ENCODE measurements at places on chromosomes 1 and 21.

DNA sequence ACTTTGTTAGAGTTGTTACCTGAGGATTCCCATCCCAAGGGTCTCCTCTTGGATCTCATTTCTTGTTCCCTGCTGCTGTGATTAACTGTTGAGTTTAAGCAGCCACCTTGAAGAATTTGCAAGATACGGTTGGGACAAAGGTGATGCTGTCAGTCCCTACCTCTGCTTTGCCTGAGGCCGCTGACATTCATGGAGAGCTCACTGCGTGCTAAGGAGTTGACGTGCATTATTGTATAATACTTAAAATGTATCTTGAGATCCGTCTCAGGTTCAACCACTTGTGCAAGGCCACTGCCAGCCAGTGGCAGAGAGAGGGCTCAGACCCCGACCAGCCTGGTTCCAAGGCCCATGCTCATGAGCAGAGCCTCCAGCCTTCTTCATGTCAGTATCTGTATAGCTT is 14.2 kb downstream of the DOP1B start:
- no peak for DNase-seq

DNA sequence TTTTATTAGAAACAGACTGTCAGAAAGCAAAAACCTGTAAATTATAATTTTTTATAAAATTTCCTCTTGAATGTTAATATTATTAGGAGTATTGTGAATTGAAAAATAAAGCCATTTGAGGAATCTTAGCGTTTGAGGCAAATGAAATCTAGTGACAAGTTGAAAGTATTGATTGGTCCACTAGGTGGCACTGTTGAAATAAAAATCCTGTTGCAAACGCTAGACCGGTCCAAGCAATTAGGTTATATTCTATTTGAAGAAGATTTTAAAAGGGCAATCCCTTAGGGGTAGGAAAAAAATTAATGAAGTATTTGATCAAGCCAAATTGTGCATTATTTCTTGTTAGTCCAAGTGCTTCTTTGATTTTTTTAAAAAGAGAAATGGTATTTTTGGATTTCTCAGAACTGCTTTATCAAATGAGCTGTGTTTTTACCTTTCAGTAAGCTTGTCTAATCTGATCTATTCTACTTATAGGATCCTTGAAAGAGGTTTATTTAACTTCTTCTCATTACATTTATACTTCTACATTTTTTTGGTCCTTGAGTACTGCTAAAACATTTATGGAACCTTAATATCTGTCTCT is 57.7 kb downstream of the ATG4C start:
- no peak for DNase-seq

GRCh38 chr1:116439701-116440100 is 66.7 kb downstream of the ATP1A1 start:
- DNase-seq: no peak

DNA sequence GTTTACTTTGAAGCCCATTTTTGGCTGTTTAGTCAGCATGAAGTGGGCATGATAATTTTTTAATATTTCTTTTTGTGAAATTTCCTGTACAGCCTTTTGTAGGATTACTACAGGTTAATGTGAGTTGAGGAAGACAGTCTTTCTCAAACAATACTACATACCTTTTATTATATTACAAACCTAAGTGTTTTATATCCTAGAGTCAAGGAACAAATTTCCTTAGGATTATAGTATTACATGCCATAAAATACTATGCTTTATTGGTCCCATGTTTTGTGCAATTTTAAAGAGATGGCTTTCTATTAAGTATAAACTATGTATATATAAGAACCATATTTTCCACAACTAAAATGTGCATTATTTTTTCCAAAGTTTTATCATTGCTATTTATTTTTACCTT is 9.2 kb upstream of the CHAF1B start:
- no peak for DNase-seq

GRCh38 chr1:52554267-52554640 is 1.4 kb upstream of the TUT4 start:
- DNase-seq: no peak

DNA sequence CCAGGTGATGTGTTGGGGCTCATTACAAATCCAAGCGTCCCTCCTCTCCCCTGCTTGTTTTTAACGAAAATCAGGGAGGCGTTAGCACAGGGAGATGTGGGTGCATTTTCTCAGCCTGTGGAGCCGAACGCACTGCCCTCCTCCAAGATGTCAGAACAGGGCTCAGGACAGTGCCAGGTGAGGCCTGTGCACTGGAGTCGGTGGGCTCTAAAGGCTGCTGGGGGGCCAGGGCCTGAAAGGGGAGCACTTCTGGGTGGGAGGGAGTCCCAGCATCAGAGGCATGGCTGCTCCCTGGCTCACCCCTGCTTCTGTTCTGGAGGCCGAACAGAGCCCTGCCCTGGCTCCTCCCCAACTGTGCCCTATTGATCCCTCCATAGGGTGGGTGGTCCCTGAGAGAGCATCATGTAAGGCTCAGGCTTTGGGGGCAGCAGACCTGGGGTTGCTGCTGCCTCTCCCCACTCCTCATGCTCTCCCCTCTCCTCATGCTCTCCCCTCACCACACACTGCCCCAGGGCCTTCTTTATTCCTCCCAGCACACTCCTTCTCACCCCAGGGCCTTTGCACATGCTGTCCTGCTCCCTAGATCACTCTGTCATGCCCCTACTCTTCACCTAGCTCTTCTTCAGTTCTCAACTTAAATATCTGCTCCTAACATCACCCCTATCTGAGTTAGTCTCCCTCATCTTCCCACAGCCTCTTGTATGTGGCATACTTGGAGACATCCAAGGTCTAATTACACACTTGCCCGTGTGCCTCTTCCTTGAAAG is 725.2 kb downstream of the PTPRU start:
- no peak for DNase-seq

- no peak for DNase-seq
These were observed 5.5 kb upstream of the PRKAB2 start for GRCh38 chr1:147177611-147178380.

DNA sequence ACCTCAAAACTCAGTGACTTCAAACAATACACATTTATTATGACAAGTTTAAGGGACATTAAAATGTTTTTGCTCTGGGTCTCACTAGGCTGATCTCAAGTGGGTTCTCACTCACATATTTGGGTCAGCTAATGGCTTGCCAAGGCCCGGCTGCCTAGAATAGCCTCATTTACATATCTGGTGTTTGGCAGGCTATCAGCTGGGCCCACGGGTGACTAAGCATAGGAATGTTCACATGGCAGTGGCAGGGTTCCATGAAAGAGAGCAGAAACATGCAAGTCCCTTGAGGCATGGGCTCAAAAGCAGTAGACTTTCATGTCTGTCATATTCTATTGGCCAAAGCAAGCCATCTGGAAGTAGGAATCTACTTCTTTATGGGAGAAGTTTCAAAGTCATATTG is 492.6 kb downstream of the KCNT2 start:
- DNase-seq: no peak

DNA sequence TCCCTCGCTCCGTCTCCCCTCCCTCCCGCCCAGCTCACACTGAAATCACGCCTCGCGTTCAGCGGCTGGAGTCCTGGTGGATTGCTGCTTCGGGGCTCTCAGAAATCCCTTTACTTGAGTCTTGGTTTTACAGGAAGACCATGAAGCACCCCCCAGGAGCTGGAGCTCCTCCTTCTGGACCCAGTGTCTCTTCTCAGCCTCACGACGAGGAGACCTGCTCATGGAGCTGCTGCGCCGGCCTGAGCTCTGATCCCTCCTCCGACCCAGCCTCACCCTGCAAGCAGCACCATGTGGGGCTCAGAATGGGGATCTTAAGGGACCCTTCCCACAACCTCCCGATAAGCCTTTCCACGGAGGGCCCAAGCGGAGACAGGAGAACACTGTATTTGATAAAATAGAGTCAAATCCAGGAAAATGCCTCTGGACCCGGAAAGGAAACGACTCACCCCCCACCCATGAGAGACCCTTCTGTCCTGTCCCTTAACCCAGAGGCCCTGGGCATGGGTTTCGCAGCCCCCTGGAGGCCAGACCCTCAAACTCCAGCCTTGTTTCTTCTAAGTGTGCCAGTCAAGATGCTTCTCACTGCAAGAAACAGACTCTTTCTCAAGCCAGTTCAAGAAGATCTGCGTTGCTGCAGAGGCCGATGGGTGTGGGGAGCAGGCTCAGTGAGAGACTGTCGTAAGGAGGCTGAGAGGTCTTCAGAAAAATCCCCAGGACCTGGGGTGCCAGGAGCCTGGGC is 26.1 kb downstream of the PDE9A start:
- DNase-seq: no peak

DNA sequence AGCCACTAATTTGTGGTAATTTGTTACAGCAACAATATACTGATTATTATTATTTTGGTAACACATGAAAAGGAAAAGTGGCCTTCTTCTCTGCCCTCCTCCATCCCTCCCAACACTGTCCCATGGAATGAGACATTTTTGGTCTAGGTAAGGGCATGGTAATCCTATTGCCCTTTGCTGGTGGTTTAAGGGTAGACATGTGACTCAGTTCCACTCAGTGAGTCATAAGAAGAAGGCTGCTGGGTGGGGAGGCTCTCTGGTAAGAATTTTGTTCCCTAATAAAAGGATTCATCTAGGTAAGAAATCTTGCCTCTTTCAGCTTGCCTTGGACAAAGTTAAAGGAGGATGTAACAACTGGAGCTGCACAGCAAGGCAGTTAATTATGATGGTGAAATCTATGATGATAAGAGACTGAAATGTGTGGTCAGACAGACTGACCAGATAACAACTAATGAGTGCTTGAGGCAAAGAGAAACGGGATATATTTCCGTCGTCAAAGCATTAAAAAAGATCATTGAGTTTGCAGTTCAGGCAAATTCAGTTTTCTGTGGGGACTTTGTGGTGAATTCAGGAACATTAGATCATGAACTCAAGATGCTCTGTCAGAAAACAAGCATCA is 232.0 kb upstream of the KCNK2 start:
- DNase-seq: no peak

DNA sequence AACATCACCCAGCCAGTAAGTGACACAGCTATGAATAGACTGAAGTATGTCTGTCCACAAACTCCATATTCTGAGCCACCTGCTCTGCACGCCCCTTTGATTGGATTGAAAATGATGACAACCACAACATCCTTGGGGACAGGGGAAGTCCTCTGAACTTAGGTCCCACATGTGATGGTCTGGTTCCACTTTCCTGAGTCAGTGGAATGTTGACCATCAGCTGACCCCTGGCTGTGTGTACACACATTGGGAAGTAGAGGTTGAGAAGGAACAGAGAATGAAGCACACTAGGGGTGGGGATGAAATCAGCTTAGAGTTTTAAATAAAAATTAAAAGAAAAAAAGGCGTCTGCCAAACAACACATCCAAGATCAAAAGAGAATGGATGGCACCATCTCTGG is 8.0 kb upstream of the DISP3 start:
- no peak for DNase-seq

GRCh38 chr1:235049217-235049616 is 79.4 kb downstream of the TOMM20 start:
- no peak for DNase-seq

DNA sequence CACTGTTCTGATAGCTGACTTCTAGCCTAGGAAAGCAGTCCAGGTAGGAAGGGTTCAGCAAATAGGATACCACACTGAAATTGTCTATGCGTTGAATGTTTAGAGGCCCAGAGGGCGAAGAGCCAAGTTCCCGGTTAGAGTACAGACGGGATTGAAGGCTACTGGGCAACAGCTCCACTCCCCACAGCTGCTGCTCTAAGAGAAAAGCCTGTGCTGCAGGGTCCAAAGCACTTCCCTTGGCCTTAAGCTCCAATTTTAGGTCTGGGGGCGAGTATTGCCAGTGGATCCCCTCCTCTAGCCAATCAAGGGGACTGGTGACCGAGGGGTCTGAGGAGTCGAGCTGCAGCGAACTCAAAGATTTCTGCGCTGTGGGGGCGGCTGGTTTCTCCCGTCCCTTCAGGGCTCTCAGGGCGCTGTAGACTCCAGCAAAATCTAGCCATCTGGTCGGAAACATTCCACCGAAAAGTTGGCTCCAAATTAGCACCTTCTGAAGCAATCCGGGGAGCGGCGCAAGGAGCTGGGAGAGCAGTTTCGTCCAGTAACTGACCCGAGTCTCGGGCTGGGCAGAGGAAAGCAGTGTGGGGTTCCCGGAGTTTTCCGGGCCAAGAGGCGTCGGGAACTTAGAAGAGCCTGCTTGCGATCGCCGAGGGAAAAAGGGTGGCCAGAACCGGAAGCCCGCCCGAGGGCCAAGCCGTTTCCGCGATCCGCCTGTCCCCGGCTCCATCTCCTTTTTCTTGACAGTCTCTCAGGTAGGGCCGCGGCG is 748 bp downstream of the PPP1R15B start:
- DNase-seq: peak; percentile 78

- no peak for DNase-seq
These were observed 10.6 kb downstream of the APCS start for GRCh38 chr1:159598196-159598595.

- DNase-seq: no peak
These were observed 3.9 kb upstream of the NRAS start for GRCh38 chr1:114720492-114720891.

- no peak for DNase-seq
These were observed 59.5 kb downstream of the TRIM11 start for GRCh38 chr1:228347181-228347580.

GRCh38 chr1:23421753-23422240 is 2.8 kb downstream of the TCEA3 start:
- peak; percentile 69 for DNase-seq

GRCh38 chr1:48695161-48695560 is 81.5 kb downstream of the BEND5 start:
- no peak for DNase-seq

GRCh38 chr1:64479874-64480273 is 9.9 kb downstream of the CACHD1 start:
- no peak for DNase-seq

- no peak for DNase-seq
These were observed 43.3 kb downstream of the PAX7 start for GRCh38 chr1:18673976-18674375.

DNA sequence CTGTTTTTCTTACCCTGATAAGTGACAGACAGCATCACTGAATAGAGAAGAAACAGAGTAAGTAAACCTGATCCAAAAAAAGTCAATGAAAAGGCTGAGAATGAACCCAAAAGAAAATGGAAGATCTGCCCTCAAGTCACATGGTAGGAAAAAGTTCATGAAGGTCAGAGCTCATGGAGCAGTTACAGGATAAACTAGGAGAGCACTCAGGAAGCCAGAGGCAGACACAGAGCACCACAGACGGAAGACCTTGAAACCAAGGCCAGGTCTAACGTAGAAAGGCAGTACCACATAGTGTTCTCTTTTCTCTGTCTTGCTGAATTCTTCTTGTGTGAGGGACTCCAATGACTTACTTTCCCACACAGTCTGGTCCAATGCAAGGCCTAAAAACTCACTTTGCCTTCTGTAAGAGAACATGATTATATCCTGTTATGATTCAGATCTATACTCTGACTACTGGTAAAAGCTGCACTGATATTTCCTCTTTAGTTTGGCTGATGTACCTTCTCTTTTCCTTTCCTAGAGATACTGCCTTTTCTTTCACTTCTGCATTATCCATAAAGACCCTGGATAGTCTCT is 40.8 kb downstream of the RTCA start:
- no peak for DNase-seq

DNA sequence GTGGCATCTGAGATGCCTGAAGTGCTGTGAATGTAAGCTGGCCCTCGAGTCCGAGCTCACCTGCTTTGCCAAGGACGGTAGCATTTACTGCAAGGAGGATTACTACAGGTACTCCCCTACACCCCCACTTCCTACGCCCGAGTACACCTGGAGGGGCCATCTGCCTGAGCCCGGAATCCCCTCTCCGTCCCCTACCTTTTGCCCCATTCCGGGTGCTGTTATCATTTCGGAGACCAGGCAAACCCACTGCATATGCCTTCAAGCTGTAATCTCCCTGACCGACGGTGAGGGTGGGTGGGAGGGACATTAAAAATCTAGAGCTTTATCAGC is 2.9 kb downstream of the LHX9 start:
- DNase-seq: no peak

Measured in left hindlimb (tissue), 1 donor.